ENCODE measurements at places on chromosomes 4 and X.

GRCh38 chr4:144872508-144873225 is 225.3 kb downstream of the ANAPC10 start:
- no peak for ATAC-seq

- no peak for ATAC-seq
Observed at GRCh38 chr4:146488495-146489174, 33.1 kb downstream of the SLC10A7 start.

DNA sequence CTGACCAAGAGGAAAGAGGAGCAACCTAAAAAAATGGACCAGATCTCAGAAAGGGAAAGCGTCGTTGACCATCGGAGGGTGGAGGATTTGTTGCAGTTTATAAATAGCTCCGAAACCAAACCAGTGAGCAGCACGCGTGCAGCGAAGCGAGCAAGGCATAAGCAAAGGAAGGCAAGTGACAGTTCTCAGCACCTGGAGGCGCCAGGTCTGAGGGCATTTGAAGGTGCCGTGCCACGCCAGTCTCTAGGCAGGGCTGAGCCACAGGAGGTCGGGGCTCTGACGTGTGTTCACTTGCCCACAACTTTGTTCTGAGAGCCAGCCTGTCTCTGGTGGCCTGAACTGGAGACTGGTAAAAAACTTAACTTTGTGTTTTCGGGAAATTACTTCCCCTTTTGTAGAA is 59.7 kb downstream of the TNIP2 start:
- ATAC-seq = no peak

DNA sequence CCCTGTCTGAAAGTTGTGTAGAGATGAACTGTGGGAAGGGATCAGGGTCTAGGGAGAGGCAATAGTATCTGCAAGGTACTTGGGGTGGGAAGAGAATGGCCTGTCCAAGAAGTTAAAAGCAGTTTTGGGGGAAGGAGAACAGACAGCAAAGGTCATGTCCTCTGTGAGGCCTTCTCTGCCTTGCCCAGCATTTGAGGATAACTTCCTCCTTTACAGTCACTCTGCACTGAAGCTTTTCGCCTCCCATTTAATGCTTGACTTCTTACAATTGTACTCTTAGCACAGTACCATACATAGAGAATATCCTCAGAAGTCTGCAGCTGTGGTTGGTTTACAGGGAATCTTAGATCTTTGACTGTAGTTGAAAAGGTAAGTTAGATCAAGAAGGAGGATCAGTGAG is 121.8 kb upstream of the AP1S2 start:
- ATAC-seq = no peak

DNA sequence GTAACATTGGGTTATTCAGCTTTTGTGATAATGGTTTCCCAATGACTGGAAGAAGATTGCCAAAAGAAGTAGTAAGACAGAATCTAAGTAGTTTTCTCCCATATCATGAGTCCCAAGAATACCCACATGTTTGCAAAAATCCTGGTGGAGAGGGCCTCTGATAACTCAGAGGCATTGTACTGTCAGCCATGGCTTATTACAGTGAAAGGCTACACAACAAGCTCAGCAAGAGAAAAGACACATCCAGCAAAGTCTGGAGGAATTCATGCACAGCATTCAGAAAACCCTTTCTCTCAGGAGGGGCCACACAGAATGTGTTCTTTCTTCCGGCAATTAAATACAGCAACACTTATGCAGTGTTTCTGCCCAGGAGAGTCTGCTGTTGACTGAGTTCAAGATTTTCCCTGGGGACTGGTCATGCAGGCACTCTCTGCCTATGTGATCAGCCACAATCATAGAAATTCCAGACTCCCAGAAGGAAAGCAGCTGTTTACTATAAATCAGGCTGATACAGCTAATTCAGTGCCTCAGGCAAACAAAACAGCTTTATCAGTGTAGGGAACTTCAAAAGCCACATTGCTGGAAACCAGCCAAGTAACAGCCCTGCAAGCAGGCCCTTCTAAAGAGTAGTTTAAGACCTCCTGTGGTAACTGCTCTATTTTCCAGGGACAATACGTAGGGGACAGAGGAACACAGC is 937.1 kb downstream of the CCSER1 start:
- no peak for ATAC-seq

GRCh38 chr4:74087481-74087880 is 11.5 kb downstream of the CXCL2 start:
- ATAC-seq = no peak

- no peak for ATAC-seq
Observed at GRCh38 chrX:119589810-119590209, 15.4 kb downstream of the UBE2A start.

DNA sequence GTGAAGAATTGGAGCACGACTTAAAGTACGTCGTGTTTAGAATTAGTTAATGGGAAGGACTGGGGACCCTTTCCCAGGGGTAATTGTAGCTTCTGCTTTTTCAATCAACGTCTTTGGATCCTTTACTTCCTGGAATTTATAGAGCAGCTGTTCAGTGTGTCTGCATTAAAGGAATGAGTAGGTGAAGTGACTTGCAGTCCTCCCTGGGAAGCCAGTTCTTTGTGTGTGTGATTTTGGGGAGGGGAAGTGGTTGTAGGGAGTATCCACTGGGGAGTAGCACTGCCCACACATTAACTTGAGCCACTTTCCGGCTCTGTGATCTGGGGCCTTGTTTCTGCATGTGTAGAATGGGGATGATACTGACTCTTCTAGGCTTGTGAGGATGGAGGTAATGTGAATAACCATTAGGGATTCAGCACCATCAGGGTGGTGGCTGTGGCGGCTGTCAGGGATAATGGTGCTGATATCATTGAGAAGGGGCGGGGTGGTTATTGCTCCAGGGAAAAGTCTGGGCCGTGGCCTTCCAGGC is 54.7 kb downstream of the TMEM131L start:
- ATAC-seq = no peak

- no peak for ATAC-seq
Observed at GRCh38 chr4:122879001-122879400, 43.4 kb downstream of the NUDT6 start.

DNA sequence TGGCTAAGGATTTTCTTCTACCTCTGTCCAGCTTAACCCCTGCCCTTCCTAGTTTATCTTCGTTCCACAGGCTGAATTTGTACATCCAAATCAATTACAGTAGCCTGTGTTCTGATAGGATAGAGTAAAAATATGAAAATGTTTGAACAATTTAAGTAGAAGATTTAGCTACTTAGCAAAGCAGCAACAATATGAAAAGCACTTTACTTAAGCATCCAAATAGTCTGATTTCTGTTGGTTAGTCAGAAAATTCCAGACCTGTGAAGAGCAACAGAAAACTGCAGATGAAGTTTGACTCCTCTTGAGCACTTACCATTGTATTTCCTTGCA is 2.0 kb downstream of the ARSJ start:
- no peak for ATAC-seq

DNA sequence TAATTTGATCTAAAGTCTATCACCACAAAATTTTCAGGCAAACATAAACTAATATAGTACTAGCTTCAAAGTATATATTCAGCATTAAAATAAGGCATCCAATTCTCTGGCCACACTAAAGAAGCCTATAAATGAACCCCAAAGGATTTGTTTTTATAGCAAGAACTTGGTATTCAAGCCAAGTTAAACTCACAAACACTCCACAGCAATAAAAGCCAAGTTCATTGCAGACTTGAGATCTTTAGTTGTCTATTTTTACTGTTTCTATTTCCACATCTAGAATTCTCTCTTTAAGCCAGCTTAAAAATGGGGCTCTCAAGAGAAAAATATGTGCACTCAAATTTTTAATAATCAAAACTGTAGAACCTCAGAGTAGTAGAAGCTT is 51.1 kb downstream of the WDFY3 start:
- ATAC-seq = no peak

- no peak for ATAC-seq
Observed at GRCh38 chrX:17930850-17931249, 69.8 kb upstream of the RAI2 start.

GRCh38 chrX:73913580-73913979 is 350.6 kb downstream of the CHIC1 start:
- ATAC-seq = no peak

GRCh38 chr4:173345648-173346047 is 11.5 kb upstream of the HMGB2 start:
- no peak for ATAC-seq

- ATAC-seq = peak; percentile 64
Observed at GRCh38 chrX:31070057-31070468, 1.8 kb downstream of the FTHL17 start.

DNA sequence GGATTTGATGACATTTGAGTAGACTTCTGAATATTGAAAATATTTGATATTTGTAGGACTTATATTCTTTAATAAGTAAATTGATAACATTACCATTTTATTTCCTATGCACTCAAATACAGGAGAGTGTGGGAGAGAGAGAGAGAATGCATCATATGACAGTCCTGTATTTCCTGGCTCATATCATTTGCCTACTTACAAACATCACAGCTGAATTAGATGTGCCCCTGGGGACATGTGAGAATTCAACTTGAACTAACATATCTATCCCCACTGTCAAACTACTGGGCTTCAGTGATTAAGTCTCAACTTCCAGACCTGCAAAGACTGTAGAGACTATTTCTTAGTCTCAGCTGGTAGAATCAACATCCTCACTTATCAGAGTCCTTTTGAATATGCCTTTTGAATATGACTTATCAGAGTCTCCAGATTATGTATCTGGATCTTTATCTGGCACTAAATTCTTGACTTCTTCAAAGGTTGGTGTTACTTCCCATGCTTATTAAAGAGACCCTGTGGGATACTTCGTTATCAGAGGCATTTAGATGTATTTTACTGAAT is 75.5 kb downstream of the PABPC4L start:
- ATAC-seq = no peak

GRCh38 chr4:93841803-93842345 is 13.3 kb downstream of the ATOH1 start:
- no peak for ATAC-seq

DNA sequence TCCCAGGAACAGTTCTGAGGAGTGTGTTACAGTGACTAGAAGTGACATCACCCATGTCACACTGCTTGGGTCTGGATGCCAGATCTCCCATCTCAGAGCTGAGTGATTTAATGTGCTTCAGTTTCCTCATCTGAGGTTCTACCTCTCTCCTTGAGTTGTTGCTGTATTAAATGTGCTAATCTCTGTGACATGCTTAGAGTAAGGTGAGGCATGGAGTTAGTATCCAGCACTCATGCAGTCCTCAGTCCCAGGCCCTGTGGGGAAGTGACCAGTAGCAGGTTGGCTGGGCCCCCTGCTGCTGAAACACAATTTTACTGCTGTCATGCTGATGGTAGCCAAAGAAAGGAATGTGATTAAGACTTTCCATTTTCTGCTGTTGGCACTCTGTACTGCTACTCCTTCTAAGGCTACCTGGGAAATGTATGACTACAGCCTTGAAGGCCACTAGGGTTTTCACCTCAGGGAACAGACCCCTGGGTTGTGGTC is 639.6 kb downstream of the MID1IP1 start:
- peak; percentile 55 for ATAC-seq

- ATAC-seq = no peak
Observed at GRCh38 chrX:45070116-45071007, 130.3 kb downstream of the DIPK2B start.

- ATAC-seq = no peak
Observed at GRCh38 chrX:100662170-100662569, 18.2 kb downstream of the SRPX2 start.

DNA sequence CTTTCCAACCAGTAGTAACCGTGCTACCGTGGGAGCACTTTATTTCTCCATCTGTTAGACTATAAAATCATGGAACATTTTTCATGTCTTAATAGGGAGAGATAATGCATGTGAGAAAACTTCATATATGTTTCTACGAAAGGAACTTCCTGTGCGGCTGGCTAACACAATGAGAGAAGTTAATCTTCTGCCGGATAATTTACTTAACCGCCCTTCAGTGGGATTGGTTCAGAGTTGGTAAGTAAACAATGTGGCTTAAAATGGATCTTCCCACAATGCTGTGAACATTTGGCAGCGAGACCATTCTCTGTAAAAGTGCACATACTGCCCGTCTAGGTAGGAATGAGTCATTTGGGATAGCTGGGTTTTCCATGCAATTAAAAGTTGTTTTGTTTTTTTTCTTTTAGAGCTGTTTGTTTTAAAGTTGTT is 29.6 kb downstream of the PDK3 start:
- ATAC-seq = no peak

DNA sequence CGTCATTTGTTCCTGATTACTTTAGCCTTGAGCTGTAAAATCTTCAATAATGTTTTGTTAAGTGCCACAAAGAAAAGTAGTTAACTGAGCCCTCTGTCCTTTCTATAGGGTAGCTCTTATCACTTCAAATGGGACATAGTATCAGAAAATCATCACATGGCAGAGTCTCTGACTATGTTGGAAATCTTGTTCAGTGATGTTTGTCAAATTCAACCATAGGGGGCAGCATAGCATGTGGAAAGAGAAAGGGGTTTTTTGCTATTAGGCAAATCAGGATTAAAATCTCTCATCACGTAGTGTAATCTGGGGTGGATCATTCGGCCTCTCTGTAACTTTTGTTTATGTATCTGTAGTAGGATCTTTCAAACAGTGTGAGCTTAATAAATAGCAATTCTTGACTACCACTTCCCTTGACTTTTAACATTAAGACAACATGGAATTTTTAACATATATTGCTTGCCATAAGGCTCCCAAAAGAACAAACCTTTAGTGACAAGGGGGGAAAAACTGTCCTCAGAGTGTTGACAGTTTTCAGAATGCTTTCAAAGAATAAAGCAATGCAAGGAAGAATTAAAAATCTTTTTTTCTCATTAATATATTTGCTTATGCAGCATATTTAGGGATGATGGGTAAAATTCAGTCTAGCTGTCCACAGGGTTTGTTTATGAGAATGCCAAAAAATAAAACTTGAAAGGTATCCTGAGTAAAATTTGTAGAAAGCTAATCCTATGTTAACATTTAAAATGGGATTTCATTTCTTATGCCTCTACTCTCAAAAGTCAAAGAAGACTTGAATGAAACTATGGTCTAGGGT is 127.2 kb downstream of the FBXW7 start:
- peak; percentile 41 for ATAC-seq

GRCh38 chr4:3787489-3788365 is 21.5 kb downstream of the ADRA2C start:
- no peak for ATAC-seq

GRCh38 chr4:1348014-1348513 is 1.1 kb downstream of the UVSSA start:
- ATAC-seq = no peak

DNA sequence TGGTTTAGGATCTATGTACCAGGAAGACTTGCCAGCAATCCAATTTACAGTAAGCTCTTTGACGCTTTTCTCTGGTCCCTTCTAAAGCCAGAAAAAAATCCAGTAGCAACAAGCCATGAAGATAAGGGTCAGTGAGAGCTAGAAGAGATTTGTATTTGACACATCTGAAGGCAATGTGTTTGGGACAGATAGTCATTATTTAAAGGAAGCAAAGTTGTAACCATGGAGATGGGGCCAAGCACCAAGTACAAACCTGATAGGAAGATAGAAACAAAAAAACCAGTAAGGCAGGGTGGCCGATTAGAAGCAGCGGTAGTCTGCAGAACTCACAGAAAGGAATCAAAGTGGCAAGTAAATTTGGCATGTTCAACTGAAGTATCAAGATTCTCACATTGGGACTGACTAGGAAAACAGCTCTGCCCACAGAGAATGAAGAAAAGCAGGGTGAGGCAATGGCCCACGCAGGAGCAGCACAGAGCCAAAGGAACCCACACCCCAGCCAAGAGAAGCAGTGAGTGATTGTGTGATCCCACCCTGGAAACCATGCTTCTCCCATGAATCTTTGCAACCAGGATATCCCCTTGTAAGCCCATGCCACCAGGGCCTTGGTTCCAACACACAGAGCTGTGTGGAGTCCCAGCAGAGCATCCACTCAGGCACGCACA is 12.9 kb upstream of the C4orf54 start:
- no peak for ATAC-seq

GRCh38 chr4:12084690-12085089 is 656.0 kb upstream of the HS3ST1 start:
- ATAC-seq = no peak

- ATAC-seq = no peak
Observed at GRCh38 chrX:7252013-7252610, 104.2 kb upstream of the PUDP start.
